ENCODE measurements at places on chromosomes 1 and 21.

- no peak for DNase-seq
Measured at GRCh38 chr1:13817906-13818305, 117.9 kb downstream of the PRDM2 start.

DNA sequence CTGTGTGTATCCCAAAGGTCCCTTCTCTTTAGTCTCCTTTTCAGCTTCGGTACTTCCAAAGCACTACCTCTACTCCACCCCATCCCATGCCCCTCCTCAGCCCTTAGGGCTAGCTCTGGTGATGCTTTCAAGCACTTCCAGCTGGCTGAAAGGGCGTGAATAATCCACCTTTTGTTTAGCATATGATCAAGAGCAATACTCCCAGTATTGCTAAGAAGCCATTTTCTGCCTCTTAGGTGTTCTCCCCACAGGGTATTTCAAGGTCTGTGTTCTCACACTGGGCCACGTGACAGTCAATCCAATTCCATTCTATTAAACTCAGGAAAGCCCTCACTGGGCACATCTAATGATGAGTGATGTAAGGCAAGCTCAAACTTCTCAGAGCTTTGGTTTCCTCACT lies 298.5 kb upstream of the PROX1 start:
- DNase-seq, result no peak

- DNase-seq, result no peak
Measured at GRCh38 chr1:169005776-169006175, 100.7 kb upstream of the ATP1B1 start.

- peak; percentile 17 for DNase-seq
Measured at GRCh38 chr1:1428174-1428573, 7.1 kb upstream of the ANKRD65 start.

DNA sequence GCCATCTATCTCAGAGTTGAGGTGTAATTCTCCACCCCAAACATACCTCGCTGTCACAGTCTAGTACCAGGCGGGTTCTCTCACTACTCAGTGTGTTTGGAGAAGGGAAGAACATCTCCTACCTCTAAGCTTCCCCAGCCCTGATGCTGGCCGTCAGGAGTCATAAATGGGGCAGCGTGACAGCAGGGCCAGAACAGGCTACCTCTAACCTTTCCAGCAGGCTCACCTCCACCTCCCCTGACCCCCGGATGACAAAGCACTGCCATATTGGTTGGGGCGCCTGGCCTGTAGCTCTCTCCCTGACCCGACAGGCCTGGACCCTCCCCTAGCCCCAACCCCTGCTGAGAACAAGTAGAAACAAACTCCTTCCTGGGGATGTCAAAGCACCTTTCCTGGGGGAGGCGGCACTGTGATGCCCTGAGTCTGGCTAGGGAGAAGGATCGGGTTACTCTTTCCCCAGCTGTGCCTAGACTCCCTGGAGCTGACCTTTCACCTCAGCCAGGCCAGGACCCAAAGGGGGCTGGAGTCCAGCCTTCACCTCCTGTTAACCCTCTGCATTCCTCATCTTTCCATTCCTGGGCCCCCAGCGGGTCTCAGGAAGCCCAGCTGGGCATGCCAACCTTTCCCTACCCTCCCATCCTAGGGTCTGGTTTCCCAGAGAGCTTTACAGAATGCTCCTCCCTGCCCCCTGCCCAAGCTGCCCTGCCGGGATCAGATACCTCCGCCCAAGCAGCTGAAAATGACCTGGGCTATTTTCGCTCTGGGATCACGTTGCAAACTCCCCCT lies 34.2 kb downstream of the AHDC1 start:
- DNase-seq, result no peak

DNA sequence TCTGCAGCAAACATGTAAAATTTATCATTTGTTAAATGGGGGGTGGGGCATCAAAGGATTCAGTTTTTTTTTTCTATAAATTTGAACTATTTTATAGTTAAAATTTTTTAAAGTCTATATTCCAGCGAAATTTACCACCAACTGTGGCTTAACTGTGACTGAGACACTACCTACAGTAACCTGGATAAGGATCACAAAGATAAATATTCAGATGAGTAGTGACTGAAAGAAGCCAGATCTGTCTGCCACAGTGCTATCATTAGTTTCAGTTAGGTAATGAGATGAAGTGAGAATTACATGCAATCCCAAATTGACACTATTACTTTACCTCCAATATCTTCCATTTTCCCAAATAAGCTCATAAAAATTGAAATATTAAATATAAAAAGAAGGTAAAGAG lies 5.4 kb downstream of the SPATA6 start:
- no peak for DNase-seq

- no peak for DNase-seq
Measured at GRCh38 chr1:172255223-172255560, 165.3 kb upstream of the C1orf105 start.

- DNase-seq, result peak; percentile 80
Measured at GRCh38 chr1:146036965-146037646, 15.6 kb upstream of the HJV start.

GRCh38 chr1:180119837-180120236 lies 34.8 kb upstream of the QSOX1 start:
- DNase-seq, result no peak

DNA sequence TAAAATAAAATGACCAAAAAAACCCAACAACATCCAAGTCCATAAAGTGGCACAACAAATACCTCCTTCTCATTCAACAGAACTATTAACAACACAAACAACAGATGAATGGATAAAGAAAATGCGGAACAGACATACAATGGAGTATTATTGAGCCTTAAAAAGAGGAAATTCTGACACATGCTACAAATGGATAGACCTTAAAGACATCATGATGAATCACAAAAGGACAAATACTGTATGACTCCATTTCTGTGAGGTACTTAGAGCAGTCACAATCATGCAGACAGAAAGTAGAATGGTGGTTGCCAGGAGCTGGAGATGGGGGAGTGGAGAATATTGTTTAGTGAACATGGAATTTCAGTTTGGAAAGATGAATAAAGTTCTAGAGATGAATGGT lies 42.6 kb downstream of the EYA3 start:
- DNase-seq, result no peak

DNA sequence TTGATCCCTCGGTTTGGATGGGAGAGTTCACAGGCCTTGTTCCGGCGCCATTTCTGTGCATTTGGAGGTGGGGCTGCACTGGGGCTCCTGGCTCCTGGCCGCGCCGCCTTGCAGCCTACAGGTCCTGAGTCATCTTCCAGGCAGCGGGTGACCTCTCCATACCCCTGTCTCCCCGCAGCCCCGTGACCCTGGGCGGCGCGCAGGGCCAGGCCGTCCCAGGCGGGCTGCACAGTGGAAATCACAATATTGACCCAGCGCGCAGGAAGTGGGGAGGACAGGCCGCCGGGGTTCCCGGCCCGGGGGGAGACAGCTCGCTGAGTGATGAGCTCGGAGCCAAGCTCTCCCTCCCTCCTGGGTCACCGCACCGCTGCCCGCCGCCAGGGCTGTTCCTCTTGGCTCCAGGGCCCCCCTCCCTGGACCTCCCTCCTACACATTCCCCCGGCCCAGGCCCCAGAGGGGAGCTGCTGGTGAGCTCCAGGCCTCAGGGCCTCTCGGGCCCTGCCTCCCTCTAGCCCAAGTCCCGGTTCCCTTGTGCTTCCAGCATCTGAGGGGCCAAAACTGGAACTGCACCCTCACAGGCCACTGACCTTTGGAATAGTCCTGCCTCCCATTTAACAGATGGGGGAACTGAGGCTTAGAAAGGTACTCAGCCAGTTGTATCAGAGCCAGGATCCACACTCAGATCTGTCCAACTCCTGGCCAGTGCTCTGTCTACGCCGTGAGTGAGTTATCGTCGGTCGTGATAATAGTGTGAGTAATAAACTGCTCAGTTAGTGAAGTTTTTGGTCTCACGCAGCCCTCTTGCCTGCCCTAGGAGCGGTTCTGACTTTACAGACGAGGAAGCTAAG lies 142.9 kb upstream of the WNT4 start:
- no peak for DNase-seq

GRCh38 chr1:202004711-202005110 lies 5.7 kb upstream of the ELF3 start:
- no peak for DNase-seq

- no peak for DNase-seq
Measured at GRCh38 chr1:166283600-166283999, 116.8 kb upstream of the FAM78B start.

- DNase-seq, result no peak
Measured at GRCh38 chr21:28952686-28953085, 40.0 kb downstream of the LTN1 start.

- no peak for DNase-seq
Measured at GRCh38 chr1:228005511-228006033, 1.2 kb upstream of the WNT3A start.

DNA sequence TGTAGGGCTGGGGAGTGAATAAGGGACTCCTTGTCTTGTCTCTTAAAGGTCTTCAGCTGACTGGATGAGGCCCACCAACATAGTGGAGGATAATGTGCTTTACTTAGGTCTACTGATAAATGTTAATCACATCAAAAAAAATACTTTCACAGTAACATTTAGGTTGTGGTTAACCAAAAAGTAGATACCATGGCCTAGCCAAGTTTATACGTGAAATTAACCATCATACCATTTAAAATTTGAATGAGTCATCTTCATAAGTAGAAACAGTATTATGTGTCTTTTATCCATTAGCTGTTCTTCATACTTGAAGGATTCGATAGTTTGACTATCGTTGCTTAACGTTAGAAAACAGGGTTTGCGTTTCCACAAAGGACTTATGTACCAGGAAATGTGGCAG lies 80.9 kb downstream of the MTR start:
- no peak for DNase-seq

GRCh38 chr1:101262630-101263348 lies 26.0 kb downstream of the S1PR1 start:
- DNase-seq, result no peak

GRCh38 chr1:107515702-107516101 lies 374.9 kb downstream of the NTNG1 start:
- no peak for DNase-seq

- DNase-seq, result no peak
Measured at GRCh38 chr1:165235155-165235776, 121.2 kb downstream of the LMX1A start.

- no peak for DNase-seq
Measured at GRCh38 chr1:63547621-63548294, 24.4 kb downstream of the EFCAB7 start.

DNA sequence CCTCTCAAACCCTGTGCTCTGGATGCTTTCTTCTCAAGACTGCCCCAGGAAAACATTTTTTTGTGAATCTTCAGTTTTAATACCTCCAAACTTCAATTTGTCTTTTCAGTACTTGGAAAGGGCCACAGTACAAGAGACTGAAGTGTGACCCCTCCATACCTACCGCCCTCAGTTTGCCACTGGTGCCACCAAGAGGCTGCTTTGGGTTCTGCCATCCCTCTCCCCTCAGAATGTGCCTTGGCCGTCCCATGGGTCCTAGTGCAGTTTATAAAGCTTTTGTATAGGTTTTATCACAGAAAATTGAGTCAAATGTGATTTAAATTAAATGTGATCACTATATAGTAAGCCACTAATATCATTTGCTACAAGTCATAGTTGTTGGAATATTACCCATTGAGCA lies 60.8 kb upstream of the PGD start:
- peak; percentile 52 for DNase-seq

- no peak for DNase-seq
Measured at GRCh38 chr1:84370266-84370665, 28.0 kb upstream of the DNASE2B start.

GRCh38 chr1:38656726-38657125 lies 202.8 kb downstream of the RRAGC start:
- DNase-seq, result no peak

DNA sequence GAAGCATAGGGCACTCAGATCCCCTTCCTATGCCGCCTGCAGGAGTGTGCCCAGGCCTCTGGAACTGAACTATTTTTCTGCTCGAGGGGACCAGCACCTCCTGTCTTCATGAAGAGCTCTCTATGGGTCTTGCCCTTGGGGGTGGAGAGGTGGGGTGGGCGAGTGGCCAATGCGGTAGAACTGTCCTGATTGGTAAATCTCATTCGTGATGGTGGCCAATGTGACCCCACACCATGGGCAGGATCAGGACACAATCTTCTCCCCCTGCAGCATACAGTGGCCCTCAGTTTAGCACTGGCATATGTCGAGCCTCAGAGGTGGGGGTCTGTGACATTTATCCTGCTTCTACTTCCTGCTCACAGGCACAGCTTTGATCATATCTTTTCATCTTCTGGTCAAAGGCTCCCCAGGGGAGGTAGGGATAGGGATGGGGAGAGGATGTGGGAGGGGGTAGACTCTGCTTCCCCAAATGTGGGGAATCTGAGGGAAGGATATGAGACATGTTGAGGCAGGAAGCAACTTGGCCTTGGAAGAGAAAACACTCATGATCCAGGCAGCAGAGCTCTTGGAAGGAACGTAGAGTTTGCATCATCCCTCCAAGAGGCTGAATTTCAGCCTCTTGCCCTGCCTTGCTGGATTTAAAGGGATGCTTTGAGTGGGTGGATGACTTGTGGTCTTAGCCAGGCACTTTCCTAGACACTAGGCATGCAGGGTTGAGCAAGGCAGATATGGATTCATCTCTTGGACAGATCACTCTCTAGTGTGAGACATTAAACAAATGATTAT lies 81.8 kb downstream of the LAMC2 start:
- DNase-seq, result no peak

GRCh38 chr1:201050515-201051277 lies 27.2 kb upstream of the KIF21B start:
- DNase-seq, result no peak

DNA sequence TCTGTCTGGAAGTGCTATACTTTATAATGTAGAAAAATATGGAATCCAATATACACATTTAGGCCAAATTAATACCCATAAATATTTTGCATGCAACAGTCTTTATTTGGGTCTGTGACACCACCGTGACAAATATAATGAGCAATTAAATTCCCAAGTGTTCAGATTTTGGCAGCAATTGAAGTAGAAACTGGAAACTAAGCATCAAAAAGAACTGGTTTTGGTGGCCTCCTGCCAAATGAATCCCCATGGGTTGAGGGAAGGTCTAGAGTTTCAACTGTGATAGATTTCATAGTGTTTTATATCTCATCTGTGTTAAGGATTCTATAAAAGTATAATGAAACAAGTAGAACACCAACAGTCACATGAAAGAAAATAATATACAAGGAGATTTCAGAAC lies 88.4 kb downstream of the DPYD start:
- peak; percentile 82 for DNase-seq

DNA sequence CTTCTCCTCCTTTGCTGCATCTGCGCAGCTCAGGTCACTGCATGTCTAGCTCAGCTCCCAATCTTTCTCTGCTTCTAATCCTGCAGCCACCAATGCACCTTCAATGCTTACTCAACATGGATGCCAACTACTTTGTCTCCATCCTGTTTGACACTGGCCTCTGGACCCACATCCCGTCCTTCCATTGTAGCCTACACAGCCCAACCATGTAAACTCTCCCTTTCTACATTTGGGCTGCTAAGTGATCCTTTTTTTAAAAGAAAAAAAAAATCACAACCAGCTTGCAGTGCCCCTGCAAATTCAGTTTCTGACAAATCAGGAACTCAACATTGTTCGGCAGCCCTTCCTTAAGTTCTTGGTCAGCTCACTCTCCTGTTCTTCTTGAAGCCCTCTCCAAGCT lies 9.4 kb upstream of the CRABP2 start:
- DNase-seq, result no peak

All from BE2C (cell line).